ENCODE measurements at places on chromosomes 12 and 14.

GRCh38 chr12:11568762-11569478 is 80.6 kb upstream of the ETV6 start:
- no peak for DNase-seq

- DNase-seq: no peak
These were observed 189.9 kb upstream of the PELI2 start for GRCh38 chr14:55928276-55928675.

- no peak for DNase-seq
These were observed 42.0 kb downstream of the KITLG start for GRCh38 chr12:88538250-88538649.

DNA sequence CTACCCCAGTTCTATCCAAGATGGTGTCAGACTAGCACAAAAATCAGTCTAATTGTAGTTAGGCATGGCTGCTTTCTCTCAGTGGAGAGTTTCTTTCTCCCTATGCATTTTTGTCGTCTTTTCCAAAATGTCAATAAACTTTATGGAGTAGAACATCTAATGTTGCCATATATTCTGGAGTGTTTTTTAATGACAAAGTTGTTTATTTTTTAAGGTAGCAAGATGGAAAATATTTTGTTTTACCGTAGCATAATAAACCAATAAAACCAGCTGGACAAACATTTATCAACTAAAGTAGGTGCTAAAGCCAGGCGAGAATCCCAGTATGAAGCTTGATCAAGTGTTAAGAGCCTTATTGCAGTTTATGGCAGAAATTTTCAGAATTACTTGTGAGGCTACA is 146.3 kb downstream of the TMTC2 start:
- no peak for DNase-seq

DNA sequence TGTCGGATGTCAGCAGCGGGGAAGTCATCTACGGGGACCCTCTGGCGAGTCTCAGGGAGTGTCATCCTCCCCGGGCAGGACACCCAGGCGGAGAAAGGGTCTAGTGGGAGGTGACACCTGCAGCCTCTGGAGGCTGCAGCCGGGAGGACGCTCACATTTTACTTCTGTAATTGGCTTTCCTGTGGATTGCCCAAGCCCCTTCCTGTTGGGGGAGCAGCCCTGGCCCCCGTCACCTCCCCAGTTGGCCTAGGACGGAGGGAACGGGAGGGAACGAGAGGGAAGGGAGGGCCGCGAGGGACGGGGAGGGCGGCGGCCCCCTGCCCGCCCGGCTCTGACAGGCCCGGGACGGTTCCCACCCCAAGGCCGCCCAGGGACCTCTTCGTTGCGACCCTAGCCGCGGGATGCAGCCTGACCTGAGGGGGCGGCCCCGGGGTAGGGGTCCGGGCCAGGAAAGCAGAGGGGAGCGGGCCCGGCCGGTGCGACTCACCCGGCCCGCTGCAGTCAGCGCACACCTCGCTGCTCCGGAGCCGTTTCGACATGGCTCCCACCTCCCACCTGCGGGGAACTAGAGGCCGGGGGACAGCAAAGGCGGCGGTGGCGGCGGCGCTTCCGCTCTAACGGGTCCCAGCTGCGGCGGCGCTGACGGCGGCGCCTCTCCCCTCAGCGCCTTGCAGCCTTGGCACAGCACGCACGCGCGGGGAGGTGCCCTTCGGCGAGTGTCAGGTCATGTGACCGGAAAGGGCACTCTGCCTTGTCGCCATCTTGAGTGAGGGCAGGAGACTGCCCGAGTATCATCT is at the start of gene GIT2:
TSS of gene GIT2 (minus strand) at position 683 of the 797 bp plus-strand sequence. CDS start at position 539, 144 bp downstream.
- peak; percentile 97 for DNase-seq

DNA sequence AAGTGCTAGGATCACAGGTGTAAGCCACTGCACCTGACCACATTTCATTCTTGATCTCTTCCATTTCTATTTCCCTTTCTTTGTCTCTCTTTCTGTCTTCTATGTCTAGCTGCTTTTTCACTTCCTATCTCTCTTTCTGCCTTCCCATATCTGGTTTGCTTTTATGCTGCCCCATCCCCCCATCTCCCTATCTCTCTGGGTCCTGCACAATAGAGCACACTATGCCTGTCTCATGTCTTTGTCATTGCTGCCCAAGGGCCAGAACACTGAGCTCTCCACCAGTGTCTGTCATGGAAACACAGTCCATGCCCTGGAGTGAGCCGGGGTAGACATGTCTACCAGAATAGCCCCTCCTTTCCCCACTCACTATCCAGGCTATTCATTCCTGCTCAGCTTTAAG is 12.3 kb upstream of the RARG start:
- DNase-seq: no peak

DNA sequence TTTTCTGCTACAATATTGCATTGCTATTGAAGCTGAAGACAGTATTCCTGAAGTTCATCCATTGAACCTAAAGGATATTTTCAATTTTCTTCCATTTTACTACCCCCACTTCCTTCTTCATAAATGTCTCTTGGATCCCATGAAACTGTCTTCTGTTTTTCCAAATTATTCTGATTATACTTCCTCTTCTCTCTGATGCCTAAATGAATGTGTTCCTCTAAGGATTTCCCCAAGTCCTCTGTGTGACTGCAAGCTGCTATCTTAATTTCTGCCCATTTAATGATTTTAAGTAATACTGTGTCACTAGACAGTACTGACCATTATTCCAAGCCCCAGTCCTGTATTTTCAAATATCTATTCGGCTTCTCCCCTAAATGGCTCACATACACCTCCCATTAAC is 102.9 kb downstream of the TAOK3 start:
- DNase-seq: no peak

GRCh38 chr14:24784981-24785380 is 151.0 kb upstream of the GZMB start:
- no peak for DNase-seq

DNA sequence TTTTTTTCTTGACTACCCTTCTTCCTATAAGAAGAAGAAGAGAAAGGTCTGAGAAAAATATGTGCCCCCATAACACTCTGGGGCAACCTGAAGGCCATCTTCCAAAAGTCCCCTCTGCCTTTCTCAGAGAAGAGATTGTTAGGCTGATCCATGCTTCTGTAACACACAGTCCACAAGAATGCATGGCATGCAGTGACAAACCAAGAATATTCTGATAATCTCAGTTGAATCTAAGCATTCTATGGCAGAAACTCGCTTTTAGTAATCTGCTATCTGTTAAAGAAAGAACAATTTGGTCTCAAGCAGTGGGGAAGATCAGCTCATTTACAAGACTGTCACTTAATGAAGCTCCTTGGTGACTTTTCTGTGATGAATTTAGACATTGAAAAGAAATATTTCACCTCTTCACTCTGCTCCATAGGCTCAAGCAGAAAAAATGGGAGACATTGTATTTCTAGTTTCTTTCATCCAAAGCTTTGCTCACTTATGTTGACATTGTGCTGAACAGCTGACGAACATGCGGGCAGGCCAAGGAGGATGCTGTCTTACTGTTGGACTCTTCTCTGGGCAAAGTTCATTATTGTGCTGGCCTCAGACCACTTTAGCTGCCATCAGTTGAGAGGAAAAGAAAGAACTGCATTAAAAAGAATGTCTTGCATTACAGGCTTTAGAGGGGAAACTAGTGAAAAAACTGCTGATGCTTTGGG is 957.1 kb downstream of the DIO2 start:
- DNase-seq: no peak

DNA sequence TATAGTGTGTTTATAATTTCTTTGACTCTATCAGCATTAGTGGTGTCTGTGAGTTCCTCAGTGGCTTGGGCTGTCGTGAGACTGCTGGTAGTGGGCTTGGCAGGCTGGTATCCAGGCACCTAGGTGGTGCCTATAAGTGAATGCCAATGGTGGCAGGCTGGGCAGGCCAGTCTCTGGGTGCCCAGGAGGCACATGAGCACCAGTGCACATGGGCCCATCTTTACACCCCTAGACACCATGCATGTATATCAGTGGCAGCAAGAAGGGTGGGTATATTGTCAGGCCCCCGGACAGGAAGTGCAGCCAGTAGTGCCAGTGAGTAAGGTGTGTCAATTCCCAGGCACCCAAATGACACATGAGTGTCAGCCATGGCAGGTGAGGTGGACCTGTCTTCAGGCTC is 138.2 kb downstream of the PRKD1 start:
- DNase-seq: no peak

- peak; percentile 84 for DNase-seq
These were observed 50.7 kb downstream of the A2M start for GRCh38 chr12:9064815-9065606.

GRCh38 chr12:109310247-109311125 is 1.4 kb upstream of the FOXN4 start:
- no peak for DNase-seq

- DNase-seq: no peak
These were observed 147.5 kb downstream of the SLC2A13 start for GRCh38 chr12:39958377-39958776.

DNA sequence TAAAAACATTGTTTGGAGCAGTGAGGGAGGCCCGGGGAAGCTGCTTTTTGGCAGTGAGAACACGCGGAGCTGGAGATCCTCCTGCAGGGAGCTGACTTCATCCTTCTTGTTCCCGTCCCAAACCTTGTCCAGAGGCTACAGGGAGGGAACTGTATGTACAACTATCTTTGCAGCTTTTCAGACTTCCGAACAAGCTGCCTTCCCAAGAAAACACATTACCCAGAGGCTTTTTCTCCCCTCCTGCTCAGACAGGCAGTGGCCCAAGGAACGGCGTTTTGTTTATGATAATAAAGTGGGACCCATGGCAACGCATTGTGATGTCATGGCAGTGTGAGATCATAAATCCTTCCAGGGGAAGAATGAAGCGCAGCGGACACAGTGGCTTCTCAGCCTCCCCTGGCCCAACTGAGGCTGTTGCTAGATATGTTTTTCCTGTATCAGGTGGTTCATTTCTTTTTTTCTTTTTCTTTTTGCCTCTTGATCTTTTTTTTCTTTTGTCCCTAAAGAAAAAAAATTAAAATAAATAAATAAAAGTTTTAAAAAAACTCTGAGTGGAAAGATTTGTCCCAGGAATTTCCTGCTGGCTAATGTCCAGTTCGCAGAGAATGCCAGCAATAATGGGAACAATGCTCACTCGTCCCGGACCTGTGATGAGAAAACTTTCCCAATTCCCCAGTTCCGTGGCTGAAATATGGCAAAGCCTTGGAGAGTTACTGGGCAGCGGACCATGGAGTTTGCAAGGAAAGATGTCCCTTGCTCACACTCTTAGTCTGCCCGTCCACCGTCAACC is 103.4 kb upstream of the MAP1LC3B2 start:
- no peak for DNase-seq

GRCh38 chr14:90566481-90566880 is 169.7 kb downstream of the CALM1 start:
- DNase-seq: no peak

GRCh38 chr12:92270521-92270920 is 124.9 kb upstream of the BTG1 start:
- no peak for DNase-seq
